ENCODE measurements at places on chromosomes 3 and 15. TPM values are rescaled to one million over a fixed set of nuclear protein-coding genes. Genes with fewer than 3 reads are reported as not detected.

GRCh38 chr15:90891346-90891949 is 7.1 kb downstream of the FES start:
- DNase-seq = no peak
- H3K27me3 ChIP-seq = no peaks in the 10 kb centered on the region
- no peak overlapping the region for H3K4me3 ChIP-seq
- no peak overlapping the region for H3K27ac ChIP-seq
- peaks cover under 1% of the 10 kb centered on the region for H3K4me1 ChIP-seq

- no peaks in the 10 kb centered on the region for H3K36me3 ChIP-seq
- DNase-seq = no peak
- no peaks in the 10 kb centered on the region for H3K4me1 ChIP-seq
- H3K4me3 ChIP-seq = no peak overlapping the region
- H3K27me3 ChIP-seq = no peaks in the 10 kb centered on the region
- H3K27ac ChIP-seq = no peak overlapping the region
Measured at GRCh38 chr15:94703596-94703995, 472.2 kb downstream of the MCTP2 start.

DNA sequence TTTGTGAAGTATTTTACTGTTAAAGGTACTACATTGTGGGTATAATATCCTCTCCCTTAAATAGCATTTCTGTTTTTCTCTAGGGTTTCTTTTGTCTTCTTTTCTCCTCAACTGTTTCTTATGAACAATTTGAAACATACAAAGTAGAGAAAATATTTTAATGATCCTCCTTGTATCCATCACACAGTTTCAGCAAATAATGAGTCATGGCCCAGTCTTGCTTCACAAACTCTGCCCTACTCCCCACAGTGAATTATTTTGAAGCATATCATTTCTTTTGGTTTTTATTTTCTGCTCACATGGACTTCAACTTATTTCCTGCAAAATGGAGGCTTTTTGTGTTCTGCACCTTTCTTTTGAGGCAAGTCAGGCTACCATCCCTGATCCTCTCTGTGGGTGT is 6.1 kb upstream of the SCAANT1 start:
- H3K27ac ChIP-seq = peak overlapping the region; percentile 19
- peaks cover 50% of the 10 kb centered on the region for H3K36me3 ChIP-seq
- H3K27me3 ChIP-seq = no peaks in the 10 kb centered on the region
- no peak overlapping the region for H3K4me3 ChIP-seq

DNA sequence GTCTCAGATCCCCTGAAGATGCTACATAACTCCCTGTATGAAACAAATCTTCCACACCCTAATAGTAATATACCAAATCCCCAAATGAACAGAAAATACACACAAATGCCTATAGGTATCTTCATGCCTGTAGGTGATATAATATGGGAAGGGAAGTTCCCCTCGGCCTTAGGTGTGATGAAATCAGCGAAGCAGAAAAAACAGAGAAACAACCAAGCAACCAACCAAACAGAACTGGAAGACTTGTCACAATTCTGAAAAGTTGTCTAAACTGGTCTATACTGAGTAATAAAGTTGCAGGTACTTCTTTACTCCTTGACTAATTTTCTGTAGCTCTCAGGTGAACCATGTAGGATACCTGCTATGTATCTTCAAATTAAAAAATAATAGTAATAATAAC is 82.2 kb upstream of the SATB1 start:
- H3K36me3 ChIP-seq = no peaks in the 10 kb centered on the region
- DNase-seq = no peak

The COL6A5 gene
- not detected for total RNA-seq

DNA sequence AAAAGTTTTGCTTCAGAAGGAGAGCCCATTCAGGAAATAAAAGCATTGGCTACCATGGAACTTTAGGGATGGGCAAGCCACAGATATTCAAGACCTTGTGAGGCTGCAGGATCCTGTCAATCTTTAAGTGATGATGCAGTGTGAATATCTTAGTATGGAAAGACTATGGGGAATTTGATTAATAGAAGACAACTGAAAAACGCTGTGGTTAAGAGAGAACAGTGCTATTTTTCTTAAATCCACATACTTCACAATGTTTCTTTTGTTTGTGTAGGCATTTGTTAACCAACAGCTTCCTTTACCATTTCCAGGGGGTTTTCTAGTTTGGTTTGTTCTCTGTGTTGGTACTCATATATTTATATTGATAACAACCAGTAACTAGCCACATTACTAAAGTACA is 90.3 kb downstream of the TMEM212 start:
- DNase-seq = no peak
- peaks cover 22% of the 10 kb centered on the region for H3K4me1 ChIP-seq
- no peak overlapping the region for H3K4me3 ChIP-seq
- H3K27ac ChIP-seq = no peak overlapping the region
- H3K36me3 ChIP-seq = no peaks in the 10 kb centered on the region

DNA sequence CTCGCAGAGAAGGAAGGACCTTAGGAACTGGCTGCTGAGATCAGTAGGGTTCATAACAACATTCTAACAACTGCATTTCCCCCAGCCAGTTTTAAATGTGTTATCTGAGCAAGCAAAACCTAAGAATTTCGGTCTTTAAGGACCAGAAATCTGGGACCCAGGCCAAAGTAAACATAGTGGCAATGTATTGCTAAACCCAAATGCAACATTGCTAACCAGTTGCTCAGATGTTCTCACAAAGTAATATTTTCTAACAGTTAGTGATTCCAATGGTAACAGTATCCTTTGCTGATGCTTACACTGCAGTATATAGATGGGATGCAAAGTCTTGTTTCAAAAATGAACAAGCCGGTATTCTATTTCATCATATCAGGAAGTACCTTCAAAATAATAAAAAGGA is 254.3 kb downstream of the RYR3 start:
- no peaks in the 10 kb centered on the region for H3K27me3 ChIP-seq
- peak; percentile 29 for DNase-seq
- H3K4me3 ChIP-seq = no peak overlapping the region
- no peaks in the 10 kb centered on the region for H3K4me1 ChIP-seq

GRCh38 chr15:87245592-87245991 is 1010.9 kb downstream of the NTRK3 start:
- H3K27ac ChIP-seq = no peak overlapping the region
- H3K36me3 ChIP-seq = no peaks in the 10 kb centered on the region
- no peak for DNase-seq
- H3K4me1 ChIP-seq = no peaks in the 10 kb centered on the region
- no peaks in the 10 kb centered on the region for H3K27me3 ChIP-seq
- H3K4me3 ChIP-seq = no peak overlapping the region

The NUP210 gene
- total RNA-seq = under 0.01 TPM
